Occipital lobe (tissue), 3 donors: ENCODE measurements at places on chromosomes 2 and 18. TPM values are rescaled to one million over a fixed set of nuclear protein-coding genes. Genes with fewer than 3 reads are reported as not detected.

DNA sequence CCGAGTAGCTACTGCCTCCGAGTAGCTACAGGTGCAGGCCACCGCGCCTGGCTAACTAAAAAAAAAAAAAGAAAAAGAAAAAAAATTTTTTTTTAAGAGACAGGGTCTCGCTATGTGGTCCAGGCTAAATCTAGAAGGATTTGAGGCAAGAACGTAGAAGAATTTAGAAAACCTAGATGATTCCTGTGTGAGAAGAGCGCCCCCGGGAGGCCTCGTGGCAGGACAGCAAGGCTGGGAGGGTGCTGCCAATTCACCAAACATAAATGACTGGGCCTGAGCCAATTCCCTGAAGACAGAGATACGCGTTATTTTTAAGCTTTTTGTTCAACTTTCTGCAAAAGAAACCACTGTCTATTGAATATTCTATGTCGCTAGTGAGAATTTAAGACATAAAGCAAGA, 90.1 kb upstream of the TGFA start:
- no peak for DNase-seq

- no peak for DNase-seq
Measured at GRCh38 chr2:218722876-218723785, 12.5 kb downstream of the TTLL4 start.

GRCh38 chr18:45783097-45784075, 42.1 kb upstream of the SIGLEC15 start:
- no peak for DNase-seq

DNA sequence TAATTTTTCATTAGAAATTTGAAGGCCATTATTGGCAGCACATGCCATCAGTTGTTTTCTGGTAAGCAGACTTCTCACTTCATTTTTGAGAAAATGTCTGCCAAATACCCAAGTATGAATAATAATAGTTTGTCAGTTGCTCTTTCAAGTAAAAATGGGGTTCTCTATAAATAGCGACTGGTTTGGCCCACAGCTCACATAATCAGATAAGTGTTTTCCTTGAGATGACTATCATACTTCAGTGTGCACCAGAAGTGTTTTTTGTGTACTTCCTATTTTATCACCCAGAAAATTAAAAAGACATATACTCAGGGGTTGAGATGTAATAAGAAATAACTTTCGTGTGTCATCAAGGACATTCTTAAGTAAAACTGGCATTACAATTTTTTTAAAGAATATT, 147.1 kb downstream of the PHLPP1 start:
- DNase-seq: no peak

GRCh38 chr2:133885847-133886246, 317.6 kb upstream of the NCKAP5 start:
- no peak for DNase-seq

GRCh38 chr2:223226264-223226663, 174.3 kb downstream of the KCNE4 start:
- DNase-seq: no peak

DNA sequence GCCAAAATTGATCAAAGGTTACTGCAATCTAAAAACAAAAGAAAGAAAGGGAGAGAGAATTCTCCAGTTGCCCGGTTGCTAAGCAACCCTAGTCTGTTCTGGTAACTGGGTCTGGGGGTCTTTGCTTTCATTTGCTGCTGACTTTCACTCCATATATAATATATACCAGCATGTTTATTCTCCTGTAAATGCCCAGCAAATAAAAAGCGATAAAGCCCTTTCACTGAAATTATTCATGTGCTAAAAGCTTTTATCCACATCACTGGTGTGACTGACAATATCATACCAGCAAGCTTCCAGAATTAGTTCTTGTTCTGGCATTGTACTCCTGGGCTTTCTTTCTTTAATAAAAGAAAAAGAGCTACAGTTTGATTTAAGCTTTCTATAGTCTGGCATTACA, 75.5 kb upstream of the ST8SIA3 start:
- no peak for DNase-seq

DNA sequence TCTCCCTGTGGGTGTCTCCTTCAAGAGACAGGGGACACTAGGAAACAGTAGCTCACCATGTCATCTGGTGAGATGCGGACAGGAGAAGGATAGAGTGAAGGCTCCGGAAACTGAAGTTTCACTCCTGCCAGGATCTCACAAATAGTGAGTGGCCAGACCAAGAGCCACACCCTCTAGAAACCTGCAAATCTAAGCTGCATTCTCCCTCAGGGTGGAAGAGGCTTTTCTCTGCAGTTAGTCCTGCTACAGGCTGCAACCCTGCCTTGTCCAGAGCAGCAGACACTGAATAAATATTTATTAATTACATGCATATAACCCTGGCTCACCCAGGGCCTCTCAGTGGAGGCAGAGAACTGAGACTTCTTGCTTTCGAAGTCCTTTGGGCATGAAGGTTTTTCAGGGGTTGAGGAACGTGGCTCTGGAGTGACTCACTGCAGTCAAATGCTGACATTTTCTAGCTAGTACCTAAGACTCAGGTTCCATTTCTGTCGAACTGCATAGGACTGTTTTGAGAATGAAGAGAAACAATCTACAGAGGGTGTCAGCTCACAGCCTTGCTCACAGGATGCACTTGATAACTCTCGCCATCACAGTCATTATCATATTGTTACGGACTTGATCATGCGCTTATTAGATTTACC, 87.3 kb downstream of the ACTR2 start:
- DNase-seq: no peak

GRCh38 chr2:124668161-124668560, 643.1 kb downstream of the CNTNAP5 start:
- DNase-seq: no peak

GRCh38 chr2:96693286-96694200, 46.3 kb downstream of the LMAN2L start:
- no peak for DNase-seq

- DNase-seq: no peak
Measured at GRCh38 chr2:190838492-190838910, 42.1 kb upstream of the GLS start.

- DNase-seq: no peak
Measured at GRCh38 chr18:63559567-63560491, 17.7 kb downstream of the SERPINB12 start.

GRCh38 chr18:9737006-9737405, 28.9 kb downstream of the RAB31 start:
- no peak for DNase-seq

DNA sequence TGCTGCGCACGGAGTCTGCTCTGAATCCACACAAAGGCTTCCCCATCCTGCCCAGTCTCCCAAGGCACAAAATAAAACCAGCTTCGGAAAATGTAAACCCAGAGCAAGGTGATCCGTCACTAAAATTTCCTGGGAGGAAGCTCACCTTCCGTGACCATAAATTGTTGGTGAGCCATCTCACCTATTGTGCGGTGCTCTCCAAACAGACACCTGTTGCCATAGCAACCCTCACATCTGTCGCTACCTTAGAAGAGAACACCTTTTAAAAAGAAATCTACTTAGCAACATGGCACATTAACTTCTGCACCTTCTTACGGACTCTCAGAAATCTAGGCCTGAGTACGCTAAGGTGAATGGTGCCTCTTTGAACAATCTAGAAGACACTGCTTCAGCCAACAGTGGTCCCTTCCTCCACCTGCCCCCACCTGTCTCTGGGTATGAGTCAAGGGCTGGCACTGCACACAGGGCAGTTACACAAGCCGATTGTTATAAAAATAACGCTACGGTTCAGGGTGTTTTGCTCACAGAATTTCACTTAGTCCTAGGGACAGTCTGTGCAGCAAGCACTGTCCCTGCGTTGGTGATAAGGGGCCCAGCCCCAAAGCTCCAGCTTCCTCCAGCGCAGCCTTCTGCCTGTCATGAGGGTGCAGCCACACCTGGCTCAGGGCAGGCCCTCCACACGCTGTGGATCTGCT, 114.9 kb upstream of the ID2 start:
- no peak for DNase-seq

DNA sequence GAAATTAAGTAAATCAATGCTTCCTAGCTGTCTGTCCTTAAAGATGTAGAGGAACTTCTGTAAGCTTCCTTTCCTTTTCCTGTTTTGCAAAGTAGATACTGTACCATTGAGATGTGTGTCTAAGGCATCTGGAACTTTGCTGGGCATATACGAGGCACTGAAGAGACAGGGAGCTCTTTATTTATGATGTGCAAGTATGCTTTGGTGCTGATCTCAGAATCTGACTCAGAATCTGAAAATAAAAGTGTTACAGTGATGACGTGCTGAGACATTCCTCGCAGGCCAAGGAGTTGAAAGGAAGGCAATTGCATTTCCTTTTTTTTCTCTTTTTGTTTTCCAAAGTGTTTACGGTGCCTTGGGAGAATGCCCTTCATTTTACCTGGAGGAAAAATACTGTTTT, 230.9 kb upstream of the RGPD4 start:
- DNase-seq: no peak

DNA sequence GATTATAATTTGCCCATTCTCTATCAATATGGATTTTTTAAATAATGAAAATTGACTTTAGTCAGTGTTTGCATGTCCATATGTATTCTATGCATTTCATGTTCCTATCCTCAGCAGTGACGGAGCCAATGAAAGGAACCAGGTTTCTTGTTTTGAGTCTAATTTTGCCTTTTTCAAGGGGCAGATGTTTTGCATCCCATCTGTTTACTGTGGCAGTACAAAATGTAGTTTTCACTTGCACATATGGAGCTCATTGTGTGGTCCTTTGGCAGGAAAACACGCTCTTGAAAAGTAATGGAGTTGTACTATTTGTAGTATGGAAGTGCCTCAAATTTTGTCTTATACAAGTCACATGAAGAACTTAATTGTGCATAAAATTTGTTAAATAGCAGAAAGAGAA, 127.8 kb downstream of the AGPS start:
- DNase-seq: no peak

- no peak for DNase-seq
Measured at GRCh38 chr2:17719562-17720371, 33.8 kb downstream of the SMC6 start.

- no peak for DNase-seq
Measured at GRCh38 chr2:233953087-233953801, 36.1 kb downstream of the TRPM8 start.

DNA sequence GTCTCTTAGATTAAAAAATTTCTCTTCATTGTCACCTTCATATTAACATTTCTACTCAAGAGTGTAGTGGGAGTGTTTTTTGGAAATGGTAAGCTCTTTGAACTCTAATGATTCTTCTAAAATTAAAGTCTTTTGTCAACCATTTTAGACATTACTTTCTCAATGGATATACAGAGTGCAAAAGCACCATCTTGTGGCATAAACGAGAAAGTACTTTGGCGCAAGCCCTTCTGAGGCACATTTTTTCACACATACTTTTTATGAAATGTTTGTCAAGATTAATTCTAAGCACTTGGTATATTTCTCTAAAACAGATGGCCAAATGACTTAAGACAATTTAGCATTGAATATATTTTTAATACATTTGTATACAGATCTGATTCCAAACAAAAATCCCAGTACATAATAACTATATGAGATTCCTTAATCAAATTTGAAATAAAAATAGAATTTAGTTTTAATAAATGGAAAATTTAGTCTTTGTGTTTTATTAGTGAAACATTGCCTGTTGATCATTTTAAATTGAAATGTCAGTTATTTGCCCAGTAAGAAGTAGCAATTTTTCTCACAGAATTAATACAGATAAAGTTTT, 63.3 kb upstream of the GALNT5 start:
- DNase-seq: no peak

GRCh38 chr2:218878486-218878885, 2.2 kb upstream of the WNT10A start:
- no peak for DNase-seq

DNA sequence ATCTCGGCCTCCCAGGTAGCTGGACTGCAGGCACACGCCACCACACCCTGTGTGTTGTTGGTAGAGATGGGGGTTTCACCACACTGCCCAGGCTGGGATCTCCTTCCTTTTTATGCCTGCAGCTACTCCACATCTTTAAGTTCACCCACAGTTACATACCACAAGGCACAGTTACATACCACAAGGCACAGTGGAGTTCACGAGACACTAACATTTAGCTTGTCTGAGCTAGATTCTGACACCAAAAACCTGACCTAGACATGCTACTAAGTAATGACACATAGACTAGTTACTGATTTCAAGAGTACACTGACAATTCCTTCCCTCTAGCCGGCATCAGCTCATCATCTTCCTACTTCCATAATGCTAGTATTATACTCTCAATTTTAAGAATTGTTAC, 4.3 kb downstream of the POLR2D start:
- DNase-seq: no peak

- no peak for DNase-seq
Measured at GRCh38 chr2:196955036-196955435, 28.5 kb upstream of the PGAP1 start.

DNA sequence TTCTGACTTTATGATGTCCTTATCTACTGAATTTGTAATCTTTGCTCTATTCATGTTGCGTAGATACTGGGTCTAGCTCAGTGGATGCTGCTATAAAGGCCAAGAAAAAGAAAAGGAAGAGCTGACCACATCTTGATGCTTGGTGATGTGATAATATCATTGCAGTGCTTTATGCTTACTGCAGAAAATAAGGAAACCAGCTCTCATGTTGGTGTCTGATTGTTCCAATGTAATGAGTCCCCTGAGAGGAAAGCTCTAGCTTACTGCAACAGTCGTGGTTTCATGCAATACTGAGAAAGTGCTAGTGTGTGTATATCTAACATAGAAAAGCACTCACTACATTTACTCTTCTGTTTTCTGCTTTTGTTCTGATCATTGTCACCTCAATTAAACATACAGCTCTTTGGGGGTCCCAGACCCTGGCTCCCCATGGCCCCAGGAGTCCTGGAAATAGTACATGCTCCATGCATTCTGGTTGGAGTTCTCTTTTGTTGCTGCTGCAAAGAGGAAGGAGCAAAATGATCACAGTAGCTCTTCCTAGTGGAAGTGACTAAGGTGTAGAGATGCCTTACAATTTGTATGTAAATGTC, 338.8 kb downstream of the CYRIA start:
- DNase-seq: no peak

- DNase-seq: no peak
Measured at GRCh38 chr18:12007063-12007462, 25.8 kb downstream of the IMPA2 start.

DNA sequence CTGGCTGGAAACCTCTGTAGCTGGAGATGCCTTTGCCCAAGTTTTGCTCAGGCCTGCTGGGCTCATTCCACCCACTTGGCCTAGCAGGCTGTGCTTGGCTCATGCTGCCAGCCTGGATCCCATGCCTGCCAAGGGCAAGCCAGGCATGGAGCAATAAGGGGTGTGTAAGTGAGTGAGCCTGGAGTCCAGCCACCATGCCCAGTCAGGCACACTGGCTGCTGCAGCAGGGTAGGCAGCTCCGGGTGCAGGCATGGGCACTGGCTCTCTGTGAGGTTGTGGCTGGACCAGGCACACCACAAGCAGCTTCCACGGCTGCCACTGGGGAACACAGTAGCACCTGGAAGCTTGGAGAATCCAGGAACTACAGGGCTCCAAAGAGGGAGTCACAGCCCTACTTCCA, 147.7 kb upstream of the HS6ST1 start:
- peak; percentile 27 for DNase-seq

- DNase-seq: no peak
Measured at GRCh38 chr2:111042261-111042660, 78.5 kb upstream of the BCL2L11 start.

LCT gene
- not detected for total RNA-seq

FSHR gene
- not detected for total RNA-seq

ATP8B1 gene
- total RNA-seq: 2.5 TPM

ABCG8 gene
- total RNA-seq: 0.31 TPM

STARD6 gene
- total RNA-seq: not detected

LRP1B gene
- total RNA-seq: 71.4 TPM

CCDC141 gene
- total RNA-seq: 1.4 TPM

AQP12A gene
- total RNA-seq: not detected

SAG gene
- total RNA-seq: not detected

ADAM23 gene
- 18.9 TPM for total RNA-seq

ITGA4 gene
- 8.7 TPM for total RNA-seq

ANKRD62 gene
- 0.16 TPM for total RNA-seq

KATNAL2 gene
- 2.0 TPM for total RNA-seq

DUSP19 gene
- total RNA-seq: 19.3 TPM

ANTXR1 gene
- 9.8 TPM for total RNA-seq

KCNG2 gene
- total RNA-seq: 0.31 TPM
